ENCODE measurements at places on chromosomes 2 and 18.
A peak's percentile ranks its signal among the peaks of the same experiment; 100 is the strongest.

- peak; percentile 97 for DNase-seq
Observed at GRCh38 chr2:48279344-48280090, 250.4 kb upstream of the STON1 start.

- no peak for DNase-seq
Observed at GRCh38 chr2:134087371-134087921, 166.4 kb upstream of the MGAT5 start.

DNA sequence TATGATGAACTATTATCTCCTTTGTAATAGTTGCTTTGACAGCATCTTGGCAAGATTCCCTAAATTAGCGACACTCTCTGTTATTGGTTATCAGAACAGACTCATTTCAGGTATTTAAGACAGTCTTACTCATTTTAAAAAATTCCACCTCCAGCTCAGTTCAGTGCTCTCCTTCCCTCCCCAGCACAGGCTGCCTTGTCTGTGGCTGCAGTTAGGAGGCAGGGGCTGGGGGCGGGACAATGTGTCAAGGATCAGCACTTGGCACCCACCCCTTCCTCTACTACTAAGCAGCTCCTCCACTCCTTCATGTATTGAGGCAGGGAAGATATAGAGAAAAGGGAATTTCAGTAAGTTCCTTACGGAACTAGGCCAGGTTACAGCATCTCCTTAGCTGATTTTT lies 85.0 kb downstream of the VSNL1 start:
- no peak for DNase-seq

- DNase-seq, result no peak
Observed at GRCh38 chr18:79560042-79560860, 119.4 kb upstream of the CTDP1 start.

- DNase-seq, result no peak
Observed at GRCh38 chr2:121284463-121285449, at the start of gene TFCP2L1. TSS of gene TFCP2L1 (minus strand) at chr2:121285202. CDS start at chr2:121285109, 93 bp downstream.

Measured in NCI-H2081 treated with DMSO at 0.1 percent for 48 hours (cell line).